Memory B cell (primary cell): ENCODE measurements at places on chromosomes 16 and 17.

DNA sequence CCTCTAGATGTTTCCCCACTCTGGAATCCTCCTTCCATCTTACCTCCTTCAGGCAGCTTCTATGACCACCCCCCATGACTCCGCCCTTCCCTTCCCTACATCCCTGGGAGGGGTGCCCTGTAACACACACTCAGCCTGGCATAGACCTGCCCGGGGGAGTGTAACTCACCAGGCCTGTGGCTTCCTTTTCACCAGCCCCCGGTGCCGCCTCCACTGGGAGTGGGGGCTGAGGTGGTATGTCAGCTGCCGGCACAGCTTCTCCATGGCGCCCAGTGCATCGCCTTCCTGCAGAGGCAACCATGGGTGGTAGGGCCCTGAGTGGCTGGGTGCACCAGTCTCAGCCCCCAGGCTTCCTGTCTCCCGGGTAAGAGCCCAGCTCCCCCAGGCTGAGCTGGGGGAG lies 32.3 kb downstream of the TRPV2 start:
- DNase-seq: no peak

- DNase-seq: no peak
These were observed 7.1 kb downstream of the MIEN1 start for GRCh38 chr17:39722965-39723848.

DNA sequence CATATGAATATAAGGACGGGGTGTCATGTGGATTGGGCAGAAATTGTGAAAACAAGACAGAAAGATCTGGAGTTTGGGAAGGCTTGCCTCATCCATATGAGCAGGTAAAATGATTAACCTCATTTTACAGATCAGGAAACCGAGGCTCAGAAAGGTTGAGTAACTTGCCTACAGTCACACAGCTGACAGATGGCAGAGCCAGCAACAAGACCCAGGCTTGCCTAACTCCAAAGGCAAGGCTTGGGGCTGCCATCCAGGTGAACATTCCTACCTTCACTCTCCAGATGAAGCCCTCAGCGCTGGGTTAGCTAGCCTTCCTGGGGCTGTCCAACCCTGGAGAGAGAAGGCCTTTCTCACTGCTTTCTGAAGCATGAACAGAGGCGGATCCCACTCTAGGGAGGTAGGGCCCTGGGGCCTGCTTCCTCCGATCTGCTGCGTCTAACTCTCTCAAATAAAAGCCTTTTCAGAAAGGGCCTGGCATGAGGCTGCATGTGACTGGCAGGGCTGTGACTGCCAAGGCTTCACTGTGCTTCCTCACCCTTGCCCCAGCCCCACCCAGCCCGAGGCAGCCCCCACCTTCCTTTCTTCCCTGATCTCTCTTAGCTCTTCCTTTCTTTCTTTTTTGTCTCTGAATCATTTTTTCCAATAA lies 107.8 kb downstream of the GNAO1 start:
- no peak for DNase-seq

DNA sequence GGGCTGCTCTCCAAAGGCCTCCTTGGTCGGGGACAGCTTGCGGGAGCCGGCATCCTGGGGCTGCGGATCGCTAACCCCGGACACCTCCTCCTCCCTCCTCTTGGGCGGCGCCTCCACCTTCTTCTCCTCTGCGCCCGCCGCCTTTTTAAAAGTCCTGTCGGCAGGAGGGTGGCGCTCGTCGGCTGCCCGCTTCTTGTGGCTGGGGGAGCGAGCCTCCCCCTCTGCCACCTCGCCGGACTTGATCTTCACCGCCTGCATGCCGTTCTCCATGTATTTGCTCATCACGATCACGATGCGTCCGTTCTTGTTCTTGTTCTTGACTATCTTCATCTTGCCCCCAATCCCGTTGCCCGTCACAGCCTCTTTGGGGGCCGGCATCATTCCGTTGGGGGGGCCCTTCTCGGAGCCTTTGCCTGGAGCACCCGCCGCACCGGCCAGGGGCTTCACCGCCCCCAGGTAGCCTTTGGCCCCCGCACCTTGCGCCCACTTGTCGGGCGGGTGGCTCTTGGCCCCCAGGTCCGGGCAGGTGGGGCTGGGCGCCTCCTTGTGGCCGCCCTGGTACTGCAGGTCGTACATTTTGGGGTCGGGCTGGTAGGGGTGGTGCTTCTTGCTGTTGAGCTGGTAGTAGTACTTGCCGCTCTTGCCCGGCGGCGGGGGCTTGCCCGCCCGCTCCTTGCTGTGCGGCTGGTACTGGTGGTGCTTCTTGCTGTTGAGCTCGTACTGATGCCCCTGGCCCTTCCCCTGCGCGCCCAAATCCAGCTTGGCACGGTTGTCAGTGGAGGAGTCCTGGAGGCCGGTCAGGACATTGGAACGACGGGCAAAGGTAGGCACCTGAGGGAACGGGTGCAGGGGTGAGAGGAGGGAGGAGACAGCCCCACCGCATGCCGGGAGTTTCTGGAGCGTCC lies 4.4 kb downstream of the CBX4 start:
- DNase-seq: peak; percentile 59

- no peak for DNase-seq
These were observed 22.3 kb downstream of the C16orf90 start for GRCh38 chr16:3472878-3473595.

- no peak for DNase-seq
These were observed 21.0 kb downstream of the NOG start for GRCh38 chr17:56614522-56614921.

DNA sequence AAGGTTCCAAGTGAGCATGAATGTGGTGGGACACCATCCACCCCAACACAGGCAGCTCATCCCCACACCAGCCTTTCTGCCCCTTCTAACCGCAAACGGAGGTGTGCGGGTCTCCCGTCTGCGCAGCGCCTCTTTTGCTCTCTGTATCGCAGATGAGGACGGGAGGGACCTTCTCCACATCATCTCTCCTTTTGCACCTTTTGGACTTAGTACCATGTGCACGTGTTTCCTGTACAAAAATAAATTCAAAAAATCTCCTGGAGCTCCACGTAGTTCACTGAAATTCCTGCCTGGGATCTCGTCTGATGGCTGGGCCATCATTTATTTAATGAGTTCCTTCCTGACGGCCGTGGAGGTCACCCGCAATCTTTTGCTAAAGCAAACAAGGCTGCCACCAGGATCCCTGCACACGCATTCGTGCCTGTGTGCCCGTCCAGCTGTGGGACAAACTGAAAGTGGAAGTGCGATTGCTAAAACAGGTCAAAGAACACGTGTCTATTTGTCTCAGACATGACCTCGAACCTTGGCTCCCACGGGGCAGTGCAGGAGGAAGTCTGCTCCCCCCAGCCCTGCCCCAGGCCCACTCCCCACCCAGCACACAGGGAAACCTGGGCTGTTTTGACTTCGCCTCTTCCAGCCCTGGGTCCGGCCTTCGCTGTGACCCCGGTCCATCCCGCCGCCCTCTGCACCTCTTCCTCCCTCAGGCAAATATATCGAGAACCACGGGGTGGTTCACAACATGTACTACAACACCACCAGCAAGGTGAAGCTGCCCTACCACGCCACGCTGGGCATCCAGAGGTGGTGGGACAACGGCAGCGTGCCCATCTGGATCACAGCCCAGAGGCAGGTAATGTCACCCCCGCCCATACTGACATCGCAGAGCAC lies 2.3 kb downstream of the ENPP7 start:
- DNase-seq: no peak

DNA sequence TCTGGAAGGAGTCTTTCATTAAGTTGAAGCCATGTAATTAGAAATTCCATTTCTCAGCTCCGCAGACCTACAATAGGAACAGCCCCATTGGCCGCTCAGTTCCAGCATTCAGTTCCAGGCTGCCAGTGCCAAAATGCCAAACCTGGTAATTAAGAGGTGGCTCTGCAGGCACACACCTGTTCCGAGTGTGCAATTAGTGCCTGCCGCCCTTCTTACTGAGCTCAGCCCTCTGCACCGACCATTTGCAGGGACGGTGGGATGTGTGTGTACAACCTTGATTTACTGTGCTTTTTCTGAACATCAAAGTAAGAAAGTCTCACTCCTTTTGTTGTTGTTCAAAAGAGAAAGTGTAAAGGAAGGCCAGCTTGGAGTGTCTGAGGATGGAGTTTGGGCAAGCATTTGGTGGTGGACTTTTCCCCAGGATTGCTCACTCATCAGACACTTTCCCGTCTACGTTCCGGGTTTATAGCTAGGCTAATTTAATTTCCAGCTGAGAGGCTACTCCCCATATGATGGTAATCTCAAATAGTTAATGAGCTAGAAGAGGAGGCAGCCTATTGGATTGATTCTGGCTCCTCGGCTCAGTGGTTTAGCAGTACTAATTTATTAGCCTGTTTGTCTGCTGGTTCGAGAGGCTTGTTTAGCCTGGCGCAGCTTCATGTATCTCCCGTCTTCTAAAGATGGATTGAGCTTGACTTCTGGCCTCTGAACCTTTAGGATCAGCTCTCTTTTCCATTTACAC lies 20.0 kb downstream of the HS3ST3B1 start:
- no peak for DNase-seq

DNA sequence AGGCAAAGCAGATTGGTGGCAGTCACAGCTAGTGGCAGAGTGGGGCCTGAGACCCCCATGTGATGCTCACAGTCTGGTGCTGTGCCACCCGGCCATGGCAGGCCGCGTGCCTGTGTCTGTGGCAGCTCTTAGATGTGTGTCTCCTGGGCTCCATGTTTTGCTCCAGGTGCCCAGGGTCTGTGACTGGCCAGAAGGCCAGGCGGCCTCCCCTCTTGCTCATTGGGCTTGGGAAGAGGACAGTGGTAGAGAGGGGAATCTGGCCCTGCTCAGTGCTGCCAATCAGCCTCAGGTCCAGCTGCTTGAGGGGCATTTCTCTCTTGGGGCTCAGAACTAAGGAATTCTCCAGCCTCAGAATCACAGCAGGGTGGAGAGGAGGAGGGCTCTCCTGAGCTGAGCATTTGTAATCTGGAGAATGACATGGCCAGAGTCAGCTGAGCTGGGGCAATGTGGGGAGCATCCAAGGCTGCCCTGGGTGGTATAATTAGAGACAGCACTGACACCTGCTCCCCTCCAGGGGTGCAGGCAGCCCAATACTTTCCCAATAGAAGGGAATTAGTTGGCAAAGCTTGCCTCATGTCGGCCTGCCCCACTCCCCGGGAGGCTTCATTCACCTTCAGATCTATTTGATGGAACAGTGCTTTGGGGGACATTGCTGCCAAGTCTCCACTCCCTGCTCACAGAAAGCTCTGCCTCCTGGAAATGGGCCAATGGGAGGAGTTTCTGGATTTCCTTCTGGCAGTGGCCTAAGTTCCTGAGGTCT lies 2.7 kb upstream of the LASP1NB start:
- DNase-seq: no peak

- DNase-seq: no peak
These were observed 23.8 kb upstream of the CRYM start for GRCh38 chr16:21301895-21302291.
